ENCODE measurements at places on chromosomes 2 and 18.

DNA sequence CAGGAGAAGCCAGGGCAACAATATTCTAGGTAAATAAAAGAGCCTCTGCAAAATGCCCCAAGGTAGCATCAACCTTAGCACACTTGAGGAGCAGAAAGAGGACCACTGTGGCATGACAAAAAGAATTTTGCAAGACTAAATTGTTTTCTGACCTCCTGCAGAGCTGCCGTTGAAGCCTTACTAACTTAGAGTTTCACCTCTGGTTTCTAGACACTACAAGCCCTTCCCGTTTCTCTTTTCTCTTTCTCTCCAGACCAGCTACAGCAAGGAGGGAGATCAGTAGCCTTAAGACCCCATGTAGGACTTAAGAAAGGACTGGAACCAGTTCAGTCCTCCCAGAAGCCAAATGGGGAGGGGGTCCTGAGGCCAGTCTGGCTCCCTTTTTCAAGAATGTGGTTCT is 73.3 kb upstream of the SP3 start:
- no peak for DNase-seq

DNA sequence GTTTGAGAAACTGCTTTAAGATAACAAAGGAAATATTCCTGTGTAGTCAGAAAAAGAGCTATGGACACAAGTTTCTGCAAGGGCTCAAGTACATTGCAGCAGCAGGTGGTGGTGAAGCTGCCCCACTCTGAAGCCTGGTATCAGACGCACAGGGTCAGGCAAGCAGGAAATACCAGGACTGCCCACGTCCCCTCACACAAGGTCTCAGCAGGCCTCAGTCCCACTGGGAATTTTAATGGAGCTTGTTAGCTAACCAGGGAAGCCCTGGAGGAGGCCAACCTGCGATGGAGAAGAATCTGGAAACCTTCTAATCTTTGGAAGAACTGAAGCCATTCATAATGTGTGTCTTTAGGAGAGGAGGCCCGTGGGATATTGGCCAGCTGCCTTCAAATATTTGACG is 168.3 kb downstream of the UXS1 start:
- DNase-seq: no peak

DNA sequence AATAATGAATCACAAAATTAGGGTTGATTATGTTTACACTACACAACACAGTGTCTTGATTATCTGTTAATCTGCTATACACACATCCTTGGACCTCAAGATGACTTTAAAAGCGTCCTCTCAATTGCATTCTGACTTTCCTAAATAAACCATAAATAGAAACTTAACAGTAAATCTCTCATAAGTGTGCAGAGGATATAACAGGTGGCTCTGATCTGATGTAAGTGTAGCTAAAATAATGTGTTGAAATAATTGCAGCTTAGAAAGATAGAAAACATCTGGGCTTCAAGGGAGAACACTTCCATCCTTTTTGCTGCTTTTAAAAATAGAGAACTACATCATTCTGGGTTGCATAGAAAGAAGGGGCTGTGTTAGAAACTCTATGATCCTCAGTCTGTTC is 78.4 kb upstream of the EFEMP1 start:
- no peak for DNase-seq

DNA sequence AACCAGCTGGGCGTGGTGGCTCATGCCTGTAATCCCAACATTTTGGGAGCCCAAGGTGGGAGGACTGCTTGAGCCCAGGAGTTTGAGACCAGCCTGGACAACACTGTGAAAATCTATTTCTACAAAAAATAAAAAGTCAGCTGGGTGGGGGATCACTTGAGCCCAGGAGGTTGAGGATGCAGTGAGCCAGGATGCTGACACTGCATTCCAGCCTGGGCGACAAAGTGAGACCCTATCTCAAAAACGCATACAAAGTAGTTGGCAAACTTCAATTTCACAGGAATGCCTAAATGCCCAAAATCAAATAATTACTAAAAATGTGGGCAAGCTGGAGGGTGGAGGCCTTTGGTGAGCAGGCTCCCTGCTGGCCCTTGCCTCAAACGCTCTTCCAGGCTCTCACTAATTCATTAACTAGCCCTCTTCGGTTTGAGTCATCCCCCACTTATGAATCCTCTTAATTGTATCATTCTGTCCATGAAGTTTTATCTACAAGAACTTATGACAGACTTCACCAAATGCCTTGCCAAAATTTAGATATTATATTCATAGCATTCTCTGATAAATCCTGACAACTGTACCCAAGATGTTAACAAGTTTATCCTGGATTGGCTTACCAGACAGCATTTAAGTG is 68.7 kb upstream of the ZFP36L2 start:
- DNase-seq: no peak

DNA sequence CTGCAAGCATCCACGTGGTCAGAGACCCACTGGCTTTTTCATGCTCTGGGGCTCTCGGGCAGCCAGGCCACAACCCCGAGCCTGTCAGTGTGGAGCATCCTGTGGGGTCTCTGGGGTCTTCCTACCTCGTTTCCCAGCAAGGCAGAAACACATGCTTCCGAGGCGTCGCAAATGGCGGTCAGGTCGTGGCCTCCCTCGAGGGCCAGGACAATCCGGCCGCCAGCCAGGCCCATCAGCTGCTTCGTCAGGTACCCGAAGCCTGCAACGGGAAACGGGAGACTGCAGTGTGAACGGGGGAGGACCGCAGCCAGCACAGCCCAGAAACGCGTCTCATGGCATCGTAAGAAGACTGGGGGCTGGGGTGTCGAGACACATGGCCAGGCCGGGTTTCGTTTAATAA is 218.7 kb downstream of the TWIST2 start:
- DNase-seq: no peak

DNA sequence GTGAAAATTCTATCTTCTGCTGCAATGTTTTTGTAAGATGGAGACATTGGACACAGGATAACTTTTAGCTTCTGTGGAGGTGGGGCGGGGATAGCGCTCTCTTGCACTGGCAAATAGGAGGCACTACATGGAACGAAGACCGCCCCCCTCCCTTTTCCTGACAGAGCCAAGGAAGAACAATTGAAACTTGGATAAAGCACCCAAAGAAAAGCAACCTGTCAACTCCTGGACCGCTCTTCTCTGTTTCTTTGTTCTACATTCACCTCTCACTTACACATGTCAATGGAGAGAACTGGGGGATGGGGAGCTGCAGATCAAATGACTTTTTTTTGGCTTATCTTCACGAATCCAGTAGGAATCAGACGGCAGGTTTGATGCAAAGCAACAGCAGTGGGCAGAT is 126.3 kb upstream of the CHAC2 start:
- no peak for DNase-seq

DNA sequence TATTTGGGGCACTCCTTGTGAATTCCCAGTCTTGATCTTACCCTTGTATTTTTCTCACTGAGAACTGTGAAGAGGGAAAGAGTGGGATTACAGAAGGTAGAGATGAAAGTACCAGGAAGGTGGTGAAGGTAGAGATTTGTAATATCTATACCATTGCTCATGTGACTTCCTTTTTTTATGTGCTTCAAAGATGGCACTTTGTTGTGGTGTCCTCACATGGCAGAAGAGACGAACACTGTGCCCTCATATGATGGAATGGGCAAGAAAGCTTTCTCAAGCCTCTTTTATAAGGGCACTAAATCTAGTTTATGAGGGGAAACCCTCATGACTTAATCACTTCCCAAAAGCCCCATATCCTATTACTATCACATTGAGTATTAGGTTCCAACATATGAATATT is 28.9 kb upstream of the PPM1B start:
- no peak for DNase-seq

DNA sequence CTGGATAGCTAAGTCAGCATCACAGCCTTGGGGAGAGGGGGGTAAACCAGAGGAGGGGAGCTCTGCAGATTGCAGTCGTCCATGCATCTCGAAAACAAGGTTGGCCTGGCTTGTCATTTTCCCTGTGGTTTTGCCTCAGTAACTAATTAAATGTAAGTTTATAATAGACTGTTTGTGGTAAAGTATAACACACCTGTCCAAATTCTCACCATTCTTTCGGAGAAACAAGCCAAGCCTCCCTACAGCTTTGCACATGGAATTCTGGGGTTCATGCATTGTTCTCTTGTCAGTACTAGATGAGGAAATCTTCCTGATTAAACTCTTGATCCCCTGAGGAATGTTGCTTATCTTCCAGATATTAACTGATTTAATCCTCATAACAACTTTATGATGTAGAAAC is 1065.2 kb upstream of the FAM98A start:
- no peak for DNase-seq

- DNase-seq: no peak
Measured at GRCh38 chr18:37483984-37484819, 81.4 kb downstream of the CELF4 start.

DNA sequence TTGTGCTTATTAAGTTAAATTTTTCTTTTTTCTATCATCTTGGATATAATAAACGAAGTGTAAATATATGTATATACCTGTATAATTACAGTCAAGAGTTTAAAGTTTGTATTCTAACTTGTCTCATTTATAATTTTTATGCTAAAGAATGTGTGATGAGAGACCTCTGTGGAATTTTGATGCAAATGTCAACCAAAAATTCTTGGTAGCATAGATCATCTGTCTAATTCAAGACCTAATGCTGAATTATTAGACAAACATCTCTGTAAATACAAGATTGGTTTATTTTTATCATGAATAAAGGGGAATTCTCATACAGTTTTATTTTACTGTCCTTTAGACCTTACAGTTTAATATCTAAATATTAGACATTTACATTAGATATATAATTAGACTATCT is 149.2 kb upstream of the VWC2L start:
- no peak for DNase-seq

- DNase-seq: no peak
Measured at GRCh38 chr2:170922634-170923494, 6.2 kb upstream of the GORASP2 start.

GRCh38 chr2:233338812-233339368 is 15.4 kb upstream of the DGKD start:
- DNase-seq: no peak

DNA sequence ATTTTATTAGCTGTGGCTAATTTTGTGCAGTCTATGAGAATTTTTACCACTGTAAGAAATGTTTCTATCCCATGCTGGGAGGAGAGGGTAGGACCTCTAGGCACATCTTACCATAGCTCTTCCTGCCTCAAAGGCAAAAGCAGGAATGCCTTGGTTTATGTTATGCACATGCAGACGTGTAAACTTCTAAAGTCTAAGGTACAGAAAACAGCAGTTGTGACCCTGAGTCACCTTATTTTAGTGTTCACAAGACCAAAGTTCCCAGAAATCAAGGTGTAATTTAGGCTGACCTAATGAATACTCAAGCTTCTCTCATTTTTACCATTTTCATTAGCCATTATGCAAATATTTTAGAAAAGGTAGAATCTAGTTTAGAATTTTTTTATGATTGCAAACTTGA is 15.4 kb upstream of the WIPF1 start:
- DNase-seq: no peak

DNA sequence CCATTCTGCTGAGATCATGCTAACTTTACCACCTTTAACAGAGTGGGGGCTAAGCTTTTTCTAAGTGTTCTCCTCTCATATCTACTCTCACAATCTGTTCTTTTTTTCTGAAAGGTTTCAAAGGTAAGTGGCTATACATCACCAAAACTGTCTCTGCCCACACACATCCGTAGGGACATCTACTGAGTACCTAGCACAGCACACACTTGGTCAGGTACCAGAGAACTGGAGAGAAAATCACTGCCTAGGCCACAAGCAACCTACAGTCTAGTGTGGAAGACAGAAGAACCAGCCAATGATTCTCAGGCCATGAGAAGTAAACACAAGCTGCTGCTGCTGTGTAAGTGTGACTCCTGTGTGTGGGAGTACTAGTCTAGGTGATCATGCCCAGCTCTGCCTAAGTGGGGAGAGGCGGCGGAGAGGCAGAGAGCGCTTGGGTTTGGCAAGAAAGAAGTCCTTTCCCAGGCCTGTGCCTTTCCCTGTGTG is 176.1 kb upstream of the ZFP36L2 start:
- DNase-seq: no peak

- no peak for DNase-seq
Measured at GRCh38 chr2:26542194-26542455, 64.2 kb upstream of the OTOF start.

DNA sequence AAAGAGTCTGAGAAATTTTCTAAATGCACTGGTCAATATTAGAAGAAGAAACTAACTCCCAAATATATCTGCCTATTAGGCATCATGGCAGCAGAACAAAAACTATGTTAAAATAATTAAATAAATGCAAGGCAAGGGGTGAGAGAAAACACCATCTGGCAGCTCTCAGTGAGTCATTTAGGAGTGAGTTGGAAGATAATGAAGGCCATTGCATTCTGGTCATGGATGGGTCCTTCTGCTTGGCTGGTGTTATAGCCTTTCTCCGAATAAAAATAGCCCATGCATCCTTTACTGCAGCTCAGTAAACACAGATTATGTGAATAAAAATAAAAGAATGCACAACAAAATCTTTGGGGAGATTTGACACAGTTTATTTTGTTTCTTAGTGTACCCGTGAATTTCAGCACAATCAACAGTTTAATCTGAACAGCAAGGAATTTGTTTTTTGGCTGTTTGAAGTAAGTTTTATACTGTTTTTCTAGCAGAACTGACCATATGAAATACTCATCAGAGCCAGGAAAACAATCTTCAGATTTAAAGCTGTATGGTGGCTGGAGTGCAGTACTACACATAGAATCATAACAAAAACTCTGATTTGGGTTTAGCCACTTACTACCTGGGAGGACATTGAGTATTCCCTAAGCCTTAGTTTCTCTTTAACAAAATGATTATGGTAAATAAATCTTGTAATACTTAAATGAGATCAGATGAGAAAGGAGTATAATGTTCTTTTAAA is 225.1 kb upstream of the ITGA4 start:
- no peak for DNase-seq

DNA sequence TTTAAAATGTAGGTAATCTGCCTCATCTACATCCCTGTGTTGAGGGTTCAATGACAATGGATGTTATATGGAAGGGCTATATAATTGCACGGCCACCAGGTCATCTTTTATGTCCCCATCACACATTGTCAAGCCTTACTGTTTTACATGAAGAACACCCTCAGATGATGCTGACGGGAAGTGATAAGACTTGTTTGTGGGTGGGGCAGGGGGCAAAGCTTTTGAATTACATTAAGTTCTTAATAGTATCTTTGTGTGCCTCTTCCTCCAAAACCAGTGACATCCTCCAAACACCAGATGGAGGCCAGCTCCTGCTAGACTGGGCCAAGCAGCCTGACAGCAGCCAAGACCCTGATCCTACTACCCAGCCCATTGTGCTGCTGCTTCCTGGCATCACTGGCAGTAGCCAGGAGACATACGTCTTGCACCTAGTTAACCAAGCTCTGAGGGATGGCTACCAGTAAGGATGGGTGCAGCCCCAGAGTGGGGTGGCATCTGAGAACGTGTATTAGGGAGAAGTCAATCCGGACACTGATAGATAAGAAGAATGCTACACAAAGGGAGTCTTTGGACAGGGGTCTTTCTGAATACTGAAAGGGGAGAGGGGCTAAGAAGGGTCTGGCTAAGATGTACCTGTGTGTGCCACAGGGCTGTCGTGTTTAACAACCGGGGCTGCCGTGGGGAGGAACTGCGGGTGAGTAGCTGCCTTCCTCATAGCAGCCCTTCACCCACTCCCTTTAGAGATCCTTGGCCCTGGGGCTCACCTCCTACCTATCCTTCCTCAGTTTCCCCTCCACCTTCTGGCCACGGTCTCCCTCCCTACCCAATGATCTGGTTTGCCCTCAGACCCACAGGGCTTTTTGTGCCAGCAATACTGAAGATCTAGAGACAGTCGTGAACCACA is 5.3 kb downstream of the ABHD1 start:
- DNase-seq: no peak
